Endothelial cell of umbilical vein (primary cell): ENCODE measurements at places on chromosomes 6 and 20.

GRCh38 chr6:166351715-166352285 lies 9.5 kb upstream of the SFT2D1 start:
- no peak for DNase-seq

DNA sequence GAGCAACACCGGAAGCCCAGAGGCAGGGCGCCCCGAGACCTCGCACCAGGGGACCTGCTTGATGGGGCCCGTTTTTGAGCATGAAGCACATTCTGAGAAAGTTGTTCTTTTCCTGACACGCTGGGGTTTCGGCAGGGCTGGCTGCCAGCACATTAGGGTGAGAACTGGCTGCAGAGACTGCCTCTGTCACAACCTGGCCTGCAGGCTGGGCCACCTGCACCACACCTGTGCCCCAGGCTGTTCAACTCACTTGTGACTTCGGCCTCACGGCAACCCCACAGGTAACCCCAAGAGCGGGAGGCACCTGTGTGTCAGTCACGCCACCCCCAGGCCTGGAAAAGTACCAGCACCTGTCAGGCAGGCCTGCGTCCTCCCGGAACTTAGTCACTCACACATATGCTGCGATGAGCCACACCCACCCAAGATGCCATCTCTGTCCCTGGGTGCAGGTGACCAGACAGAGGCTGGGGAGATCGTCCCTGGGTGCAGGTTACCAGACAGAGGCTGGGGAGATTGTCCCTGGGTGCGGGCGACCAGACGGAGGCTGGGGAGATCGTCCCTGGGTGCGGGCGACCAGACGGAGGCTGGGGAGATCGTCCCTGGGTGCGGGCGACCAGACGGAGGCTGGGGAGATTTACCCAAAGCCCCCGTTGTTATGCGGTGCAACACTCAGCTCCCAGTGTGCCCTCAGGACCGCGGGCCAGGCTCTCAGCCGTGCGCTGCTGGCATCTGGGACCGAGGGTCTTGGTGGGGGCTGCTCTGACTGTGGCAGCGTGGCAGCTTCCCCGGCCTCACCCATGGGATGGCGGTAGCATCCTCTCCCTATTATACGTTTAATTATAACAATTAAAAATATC lies 82.5 kb upstream of the BHLHE23 start:
- DNase-seq: no peak

DNA sequence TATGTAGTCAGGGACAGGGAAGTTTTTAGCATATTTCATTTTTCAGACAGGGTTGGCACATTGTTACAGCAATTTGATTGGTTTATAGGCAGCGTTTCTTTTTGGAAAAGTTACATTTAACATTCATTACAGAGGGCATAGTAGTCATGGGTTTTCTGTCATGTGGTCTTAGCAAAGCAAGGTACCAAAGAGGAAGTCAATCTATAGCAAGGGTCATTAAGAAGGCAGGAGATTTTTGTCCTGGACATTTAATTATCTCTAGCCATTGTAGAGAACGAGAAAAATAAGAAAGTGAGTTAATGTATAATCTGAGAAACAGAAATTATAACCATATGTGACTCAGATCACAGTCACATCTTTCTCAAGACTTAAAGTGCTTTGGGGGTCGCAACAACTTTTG lies 47.4 kb downstream of the TPD52L1 start:
- DNase-seq: no peak

DNA sequence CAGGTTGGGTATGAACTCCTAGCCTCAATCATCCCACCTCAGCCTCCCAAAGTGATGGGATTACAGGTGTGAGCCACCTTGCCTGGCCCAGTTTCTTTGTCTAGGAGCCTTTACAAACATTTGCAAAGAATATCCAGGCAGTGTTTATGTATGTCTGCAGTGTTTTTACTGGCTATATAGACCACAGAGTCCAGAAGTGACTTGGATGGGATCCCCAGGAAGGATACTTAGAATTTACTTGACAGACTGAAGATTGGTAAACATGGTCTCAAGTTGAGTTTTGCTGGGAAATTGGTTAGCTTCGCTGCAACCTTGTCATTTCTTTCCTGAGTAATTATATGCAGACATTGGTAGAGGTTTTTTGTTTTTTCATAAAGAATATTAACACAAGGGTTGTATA lies 23.8 kb downstream of the JARID2 start:
- DNase-seq: no peak

DNA sequence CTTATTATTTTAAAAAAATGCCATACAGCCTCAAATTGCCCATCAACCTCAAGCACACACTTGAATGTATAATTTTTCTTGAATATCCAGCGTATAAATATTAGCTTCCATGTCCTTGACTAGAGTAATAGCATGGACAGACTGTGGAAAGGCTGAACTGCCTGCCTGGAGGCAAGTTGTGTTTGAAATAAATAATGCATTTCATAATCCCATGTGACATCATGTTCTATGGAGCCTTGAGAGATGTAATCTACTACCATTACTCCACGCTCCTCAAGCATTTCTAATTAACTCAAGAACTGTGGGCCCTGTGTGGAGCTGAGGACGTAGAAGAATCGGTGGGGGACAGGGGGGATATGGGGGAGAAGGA lies 94.2 kb downstream of the CDS2 start:
- DNase-seq: no peak

- peak; percentile 48 for DNase-seq
Measured at GRCh38 chr6:161434921-161435747, 161.3 kb upstream of the AGPAT4 start.

DNA sequence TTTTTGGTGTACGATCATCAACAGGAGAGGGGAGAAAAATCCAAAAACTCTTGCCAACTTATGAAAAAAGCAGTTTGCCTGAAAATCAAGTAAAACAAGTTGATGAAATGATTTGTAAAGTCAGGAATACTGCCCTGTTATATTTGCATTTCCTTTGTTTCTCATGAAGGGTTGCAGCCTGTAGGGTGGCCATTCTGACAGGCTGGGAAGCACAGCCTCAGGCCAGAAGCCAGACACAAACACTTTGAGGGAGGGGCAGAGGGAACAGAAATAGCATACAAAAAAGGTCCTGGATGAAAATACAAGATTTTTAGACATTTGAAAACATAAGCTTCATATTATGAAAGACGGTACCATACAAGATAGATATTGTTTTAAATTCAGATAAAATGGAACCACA lies 109.8 kb downstream of the DTNBP1 start:
- no peak for DNase-seq

- DNase-seq: no peak
Measured at GRCh38 chr6:63635215-63635587, 401 bp upstream of the PHF3 start.

- DNase-seq: no peak
Measured at GRCh38 chr20:45429618-45430017, 13.7 kb downstream of the PIGT start.

DNA sequence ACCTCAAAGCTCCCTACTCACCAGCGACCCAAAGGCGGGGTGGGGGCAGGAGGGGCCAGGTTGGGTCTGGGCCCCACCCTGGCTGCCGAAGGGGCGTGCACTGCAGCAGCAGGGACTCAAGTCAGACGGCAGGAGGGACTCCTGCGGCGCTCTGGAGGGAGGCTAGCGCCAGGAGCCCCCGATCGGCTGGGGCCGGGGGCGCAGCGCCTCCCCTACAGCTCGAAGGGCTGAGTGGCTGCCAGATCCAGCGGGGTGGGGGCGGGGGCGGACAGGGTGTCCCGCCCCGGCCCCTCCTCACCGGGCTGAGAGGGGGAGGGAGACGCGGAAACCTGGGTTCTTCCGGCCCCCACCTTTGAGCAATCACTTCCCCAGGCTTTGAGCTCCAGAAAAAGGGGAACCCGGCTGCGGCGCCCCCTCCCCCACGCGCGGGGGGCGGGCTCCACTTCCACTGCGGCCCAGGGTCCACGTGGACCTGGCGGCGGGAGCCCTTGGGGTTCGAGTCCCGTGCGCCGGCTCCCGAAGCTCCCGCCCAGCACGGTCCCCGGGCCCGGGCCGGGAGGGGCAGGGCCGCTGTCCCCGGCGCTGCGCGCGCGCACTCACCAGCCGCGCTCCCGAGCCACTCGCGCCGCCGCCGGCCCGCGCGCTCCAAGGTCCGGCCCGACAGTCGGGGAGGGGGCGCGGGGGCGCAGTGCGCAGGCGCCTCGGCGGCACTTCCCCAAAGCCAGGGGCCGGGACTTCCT lies at the start of gene RGS19:
Gene RGS19, minus strand, starts transcription at position 246 of the 740 bp plus-strand sequence. CDS start 2,632 bp downstream, outside the sequence.
- DNase-seq: peak; percentile 57

DNA sequence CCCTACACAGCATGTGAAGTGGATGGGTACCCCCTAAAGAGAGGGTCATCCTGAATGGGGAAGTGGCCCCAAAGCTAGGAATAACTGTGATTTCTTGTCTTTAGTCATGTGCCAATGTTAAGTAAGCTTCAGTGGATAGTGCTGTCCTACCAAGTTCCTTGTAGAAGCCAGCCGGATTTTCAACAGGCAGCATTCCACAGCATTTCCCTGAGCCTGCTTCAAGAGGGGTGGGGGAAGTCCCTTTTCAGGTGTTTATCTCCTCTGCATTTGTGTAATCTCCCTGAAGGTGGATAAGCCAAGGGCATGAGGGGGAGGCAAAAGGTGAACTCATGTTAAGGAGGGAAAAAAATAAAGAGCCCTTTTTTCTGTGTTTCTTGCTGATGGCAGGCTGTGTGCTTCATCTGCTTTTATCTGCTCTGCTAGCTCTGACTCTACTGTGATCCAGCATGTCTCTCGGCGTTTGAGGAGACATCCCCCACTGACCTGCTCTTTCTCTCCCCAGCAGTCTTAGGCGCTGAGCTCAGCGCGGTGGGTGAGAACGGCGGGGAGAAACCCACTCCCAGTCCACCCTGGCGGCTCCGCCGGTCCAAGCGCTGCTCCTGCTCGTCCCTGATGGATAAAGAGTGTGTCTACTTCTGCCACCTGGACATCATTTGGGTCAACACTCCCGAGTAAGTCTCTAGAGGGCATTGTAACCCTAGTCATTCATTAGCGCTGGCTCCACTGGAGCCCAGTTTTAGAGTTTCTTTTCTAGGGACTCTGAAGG lies 1.9 kb downstream of the EDN1 start:
- DNase-seq: no peak

DNA sequence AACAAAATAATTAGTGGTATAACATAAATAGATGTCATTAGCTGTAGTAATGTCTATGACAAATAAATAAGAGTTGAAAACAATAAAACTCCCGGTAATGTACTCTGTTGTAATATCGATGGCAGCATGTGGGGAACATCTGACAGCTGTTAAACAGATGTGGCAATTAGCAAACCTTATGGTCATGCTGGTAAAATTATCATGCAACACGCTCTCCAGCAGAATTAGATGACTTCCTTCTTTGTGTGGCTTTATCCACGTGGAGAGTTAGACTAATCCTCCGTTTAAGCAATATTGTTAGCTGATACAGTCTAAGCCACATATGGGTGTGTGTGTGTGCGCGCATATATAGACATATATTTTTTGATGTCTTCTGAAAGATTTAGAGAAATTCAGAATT lies 77.7 kb upstream of the ZFP64 start:
- DNase-seq: no peak

- DNase-seq: no peak
Measured at GRCh38 chr6:53239526-53239925, 90.9 kb upstream of the GCM1 start.

GRCh38 chr6:117396228-117396627 lies 29.5 kb downstream of the ROS1 start:
- no peak for DNase-seq
